ENCODE measurements at places on chromosomes 3 and 15.

GRCh38 chr3:165643425-165643824 lies 193.8 kb downstream of the BCHE start:
- DNase-seq = no peak

DNA sequence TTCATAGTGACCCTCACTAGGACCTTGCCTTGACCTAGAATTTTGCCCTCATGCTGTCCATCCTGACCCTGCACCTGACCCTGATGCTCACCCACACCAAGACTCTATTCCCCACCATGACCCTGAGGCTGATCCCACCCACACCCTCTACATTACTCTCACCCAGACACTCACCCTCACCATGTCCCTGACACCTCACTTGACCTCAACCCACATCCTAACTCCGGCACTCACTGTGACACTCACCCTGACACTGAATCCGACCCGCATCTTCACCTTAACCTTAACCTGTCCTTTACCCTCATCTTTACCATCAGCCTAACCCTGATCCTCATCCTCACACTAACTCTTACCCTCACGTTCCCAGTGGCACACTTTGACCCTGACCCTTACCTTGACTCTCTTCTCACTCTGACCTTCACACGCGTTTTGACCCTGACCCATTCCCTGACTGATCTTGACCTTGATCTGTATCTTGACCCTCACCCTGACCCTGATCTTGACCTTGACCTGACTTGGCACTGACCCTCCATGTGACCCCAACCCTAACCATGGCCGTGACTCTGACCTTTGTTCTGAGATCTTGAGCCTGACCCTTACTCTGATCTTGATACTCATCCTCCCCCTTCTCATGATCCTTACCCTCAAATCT lies 22.2 kb upstream of the SLC25A26 start:
- DNase-seq = no peak

DNA sequence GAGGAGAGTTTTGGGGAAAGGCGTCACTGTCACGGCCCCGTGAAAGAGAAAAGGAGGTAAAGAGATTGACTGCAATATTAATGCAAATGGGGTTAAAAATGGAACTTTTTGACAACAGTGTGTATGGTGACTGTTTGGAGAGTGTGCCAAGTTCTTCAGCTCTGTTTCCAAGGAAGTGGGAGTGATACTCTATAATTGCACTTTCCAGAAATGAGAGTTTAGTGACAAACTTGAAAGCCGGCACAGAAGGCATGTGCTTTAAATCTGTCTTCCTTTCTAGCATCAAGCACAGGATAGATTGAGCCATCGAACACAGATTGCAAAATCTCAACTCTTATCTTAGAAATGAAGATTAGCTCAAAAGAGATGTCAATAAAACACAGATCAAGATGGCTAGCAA lies 51.9 kb upstream of the SNRPA1 start:
- no peak for DNase-seq

GRCh38 chr15:80744826-80745225 lies 34.3 kb upstream of the CEMIP start:
- DNase-seq = no peak

DNA sequence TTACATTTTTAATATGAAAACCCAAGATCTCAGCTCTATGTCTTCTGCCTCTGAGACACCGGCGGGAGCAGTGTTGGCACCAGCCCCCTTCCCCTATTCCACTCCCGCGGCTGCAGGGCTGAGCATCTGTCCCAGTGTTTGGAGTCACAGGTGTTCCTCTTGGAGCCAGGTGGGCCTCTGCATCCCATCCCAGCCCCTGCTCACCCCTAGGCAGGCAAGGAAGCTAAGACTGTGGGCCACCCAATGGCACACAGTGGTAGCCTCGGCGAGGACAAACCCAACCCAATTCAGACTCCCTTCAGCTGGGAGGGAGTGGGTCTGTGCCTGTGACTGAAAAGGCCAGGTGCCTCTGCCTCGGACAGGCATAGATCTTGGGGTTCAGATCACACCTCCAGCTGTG lies 3.1 kb downstream of the CHST13 start:
- no peak for DNase-seq

DNA sequence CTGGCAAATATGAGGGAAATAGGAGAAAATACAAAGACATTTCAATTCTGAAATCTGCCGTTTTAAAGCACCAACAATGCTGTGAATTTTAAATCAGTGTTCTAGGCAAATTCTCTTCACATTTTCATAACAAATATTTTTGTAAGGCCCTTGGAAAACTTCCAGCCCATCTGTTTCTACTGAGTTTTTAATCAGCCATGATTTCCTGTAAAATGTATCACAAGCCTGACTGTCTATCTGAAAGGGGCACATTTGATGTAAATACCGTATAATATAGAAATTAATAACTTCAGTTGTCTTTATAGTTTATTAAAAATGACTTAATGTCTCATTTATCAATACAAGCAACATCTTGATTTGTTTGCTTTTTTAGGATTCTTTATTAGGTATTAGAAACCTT lies 454.7 kb downstream of the PYDC2 start:
- no peak for DNase-seq

- peak; percentile 85 for DNase-seq
These were observed 18.6 kb upstream of the TICRR start for GRCh38 chr15:89556413-89557262.

DNA sequence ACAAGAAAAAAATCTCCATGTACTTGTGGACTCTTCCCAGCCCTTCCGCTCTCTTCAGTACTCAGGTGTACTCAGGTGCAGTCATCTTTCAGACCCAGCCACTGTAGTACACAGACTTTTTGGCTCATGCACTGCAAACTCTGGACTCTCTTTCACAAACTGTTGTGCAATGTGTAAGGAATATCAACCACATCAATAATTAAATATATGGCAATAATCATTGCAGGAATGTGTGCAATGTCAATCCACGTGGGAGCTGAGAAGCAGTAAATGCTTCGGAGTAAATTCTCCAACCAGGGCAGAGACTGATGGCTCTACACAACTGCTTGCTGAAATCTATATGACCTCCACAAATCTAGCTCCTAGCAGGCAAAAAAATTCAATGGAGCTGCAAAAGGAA lies 287.3 kb upstream of the COL8A1 start:
- no peak for DNase-seq

- peak; percentile 77 for DNase-seq
These were observed 2.1 kb upstream of the DYNLT2B start for GRCh38 chr3:196320137-196320536.

DNA sequence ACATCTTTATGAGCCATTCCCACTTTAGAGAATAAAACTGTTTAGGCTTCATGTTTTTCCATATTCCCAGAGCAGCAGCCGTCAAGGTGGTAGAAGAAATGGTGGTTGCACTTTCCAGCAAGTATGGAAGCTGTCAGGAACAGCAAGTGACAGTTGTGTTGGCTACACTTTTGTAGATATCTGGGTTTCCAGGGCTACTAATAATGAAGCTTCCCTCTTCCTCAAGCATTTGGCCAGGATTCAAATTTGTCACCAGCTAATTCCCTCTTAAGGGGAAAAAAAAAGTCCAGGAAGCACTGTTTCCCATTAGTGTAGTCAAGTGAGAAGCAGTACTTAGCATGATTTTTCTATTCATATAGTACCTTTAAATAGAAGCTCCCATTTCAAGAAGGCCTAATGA lies 252.8 kb downstream of the IGSF11 start:
- DNase-seq = no peak

DNA sequence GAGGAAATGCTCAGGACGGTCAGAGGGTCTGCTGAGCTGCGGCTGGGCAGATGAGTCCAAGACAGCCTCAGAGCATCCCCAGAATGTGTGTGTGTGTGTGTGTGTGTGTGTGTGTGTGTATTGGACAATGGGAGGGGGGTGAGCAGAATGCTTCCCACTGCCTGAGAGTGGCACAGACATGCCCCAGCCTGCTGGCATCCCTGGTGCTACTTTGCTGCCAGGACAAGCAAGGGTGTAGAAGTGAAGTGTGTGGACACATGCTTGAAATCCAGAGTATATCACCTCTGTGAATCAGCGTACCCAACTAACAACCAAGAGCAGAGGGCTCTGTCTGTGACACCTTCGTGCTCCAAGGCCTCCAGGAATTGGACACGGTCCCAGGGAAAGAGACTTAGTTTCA lies 76.3 kb downstream of the SLC9A9 start:
- DNase-seq = no peak

- DNase-seq = peak; percentile 95
These were observed 64.0 kb downstream of the DPH6 start for GRCh38 chr15:35481992-35482391.

DNA sequence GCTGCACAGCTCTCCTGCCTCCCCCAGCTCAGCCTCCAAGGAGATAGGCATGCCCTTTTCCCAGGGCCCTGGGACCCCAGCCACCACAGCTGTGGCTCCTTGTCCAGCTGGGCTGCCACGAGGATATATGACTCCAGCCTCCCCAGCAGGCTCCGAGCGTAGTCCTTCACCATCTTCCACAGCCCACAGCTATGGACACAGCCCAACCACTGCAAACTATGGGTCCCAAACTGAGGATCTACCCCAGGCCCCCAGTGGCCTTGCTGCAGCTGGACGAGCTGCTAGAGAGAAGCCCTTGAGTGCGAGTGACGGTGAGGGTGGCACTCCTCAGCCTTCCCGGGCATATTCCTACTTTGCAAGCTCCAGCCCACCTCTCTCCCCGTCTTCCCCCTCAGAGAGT lies 20.5 kb upstream of the APEH start:
- DNase-seq = no peak

GRCh38 chr3:94304954-94305353 lies 242.1 kb downstream of the NSUN3 start:
- no peak for DNase-seq

DNA sequence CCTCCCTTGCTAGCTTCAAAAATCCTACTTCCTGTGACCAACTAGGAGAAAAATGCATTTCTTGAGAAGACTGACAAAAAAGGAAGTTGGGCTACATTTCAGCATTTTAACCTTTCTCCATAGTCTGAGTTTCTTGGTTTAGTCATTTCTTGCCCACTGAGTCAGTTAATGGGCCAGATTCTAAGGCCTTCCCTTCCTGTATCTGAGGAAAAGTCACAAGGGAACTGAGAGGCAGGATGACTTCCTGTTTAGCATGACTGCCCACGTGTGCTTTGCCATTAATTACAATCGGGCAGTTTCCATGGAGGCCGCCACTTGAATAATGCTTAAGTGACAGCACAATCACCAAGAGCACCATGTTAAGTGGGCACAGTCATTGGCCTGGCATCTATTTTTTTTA lies 794.4 kb upstream of the LMCD1 start:
- DNase-seq = no peak

GRCh38 chr3:134685929-134686802 lies 35.3 kb upstream of the KY start:
- DNase-seq = peak; percentile 13

- DNase-seq = no peak
These were observed 361.3 kb upstream of the GBE1 start for GRCh38 chr3:82122554-82123345.

- DNase-seq = peak; percentile 39
These were observed 5.3 kb downstream of the CCDC80 start for GRCh38 chr3:112635674-112636073.

DNA sequence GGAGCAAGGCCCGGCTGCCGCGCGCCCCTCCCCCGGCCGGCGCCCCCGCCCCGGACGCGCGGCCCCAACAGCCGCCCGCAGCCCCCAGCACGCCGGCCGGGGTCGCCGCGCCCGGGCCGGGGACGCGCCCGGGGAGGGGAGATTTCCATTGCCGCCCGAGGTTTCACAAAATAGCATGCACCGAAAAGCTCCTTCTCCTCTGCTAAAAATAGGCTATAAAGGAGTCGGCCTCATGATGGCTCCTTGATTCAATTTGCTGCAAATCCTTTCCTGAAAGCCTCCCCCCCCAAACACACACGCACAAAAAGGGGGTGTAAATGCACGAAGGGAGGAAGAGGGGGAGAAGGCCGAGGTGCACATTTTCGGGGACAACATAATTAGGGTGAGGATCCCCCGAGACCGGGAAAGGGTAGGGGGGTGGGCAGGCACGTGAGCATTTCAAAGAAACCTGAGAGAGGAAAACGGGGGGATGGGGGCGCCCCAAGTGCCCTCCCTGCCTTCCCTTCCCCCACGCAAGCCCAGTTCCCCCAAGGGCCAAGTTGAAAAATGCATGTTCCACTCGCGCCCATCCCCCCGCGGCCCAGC lies 734 bp downstream of the TBL1XR1 start:
- DNase-seq = peak; percentile 60

- DNase-seq = no peak
These were observed 13.8 kb downstream of the LARS2 start for GRCh38 chr3:45402138-45402537.

- DNase-seq = no peak
These were observed 220.3 kb downstream of the SOX2 start for GRCh38 chr3:181932039-181932438.

GRCh38 chr15:73650416-73651126 lies 17.4 kb upstream of the NPTN start:
- DNase-seq = peak; percentile 66

DNA sequence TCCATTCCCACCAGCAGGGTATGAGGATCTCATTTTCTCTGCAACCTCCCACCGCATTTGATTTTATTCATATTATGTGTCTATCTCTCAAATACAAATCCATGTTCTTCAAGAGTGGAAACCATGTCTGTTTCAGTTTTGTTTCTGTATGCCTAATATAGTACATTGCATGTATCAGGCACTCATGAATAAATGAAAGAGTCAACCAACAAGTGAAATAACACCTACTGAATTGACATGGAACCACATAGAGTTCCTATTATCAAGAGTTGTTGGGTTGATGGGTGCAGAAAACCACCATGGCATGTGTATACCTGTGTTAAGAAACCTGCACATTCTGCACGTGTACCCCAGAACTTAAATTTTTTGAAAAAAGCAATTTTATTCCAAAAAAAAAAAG lies 466.8 kb downstream of the LPP start:
- no peak for DNase-seq

DNA sequence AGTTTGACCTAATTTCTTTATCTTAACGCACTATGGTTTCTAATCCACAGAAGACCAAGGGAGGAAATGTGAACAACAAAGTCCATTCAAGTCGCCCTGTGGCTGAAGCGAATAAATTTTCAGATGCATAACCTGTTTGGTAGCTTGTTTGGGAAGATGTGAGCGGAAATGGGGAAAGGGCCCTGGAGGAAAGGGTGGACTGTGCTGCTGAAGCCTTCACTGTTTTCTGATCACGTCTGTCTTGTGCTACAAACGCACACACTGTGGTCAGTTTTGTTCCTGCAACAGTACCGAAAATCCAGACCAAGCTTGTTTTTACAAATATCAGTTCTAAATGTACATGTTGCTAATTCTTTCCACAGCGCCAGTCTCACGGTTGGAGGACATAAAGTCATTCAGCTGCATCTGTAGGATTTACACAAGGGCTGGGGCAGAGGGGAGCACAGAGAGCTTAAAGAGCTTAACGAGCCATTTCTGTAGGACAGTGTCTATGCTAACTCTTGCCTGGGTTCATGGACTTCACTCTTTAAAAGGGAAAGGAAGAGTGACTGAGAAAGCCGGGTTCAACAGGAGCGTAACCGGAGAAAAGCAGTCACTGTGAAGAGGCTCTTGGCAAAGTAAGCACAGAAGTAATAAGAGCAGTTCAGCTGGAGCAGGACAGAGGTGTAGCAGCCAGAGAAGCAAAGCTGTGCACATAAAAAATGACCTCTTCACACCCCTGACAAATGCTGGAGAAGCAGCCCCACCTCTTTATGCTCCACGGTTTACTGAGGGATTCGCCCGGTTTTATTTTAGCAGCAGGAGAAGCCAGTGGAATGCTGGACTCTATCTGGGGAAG lies 66.6 kb downstream of the USF3 start:
- no peak for DNase-seq

- no peak for DNase-seq
These were observed 40.8 kb downstream of the SRGAP3 start for GRCh38 chr3:9208605-9209152.

GRCh38 chr15:92603743-92604470 lies 51.7 kb downstream of the FAM174B start:
- peak; percentile 78 for DNase-seq

GRCh38 chr3:179961703-179962078 lies 75.0 kb downstream of the PEX5L start:
- DNase-seq = no peak

Measured in MCF 10A (cell line).